ENCODE measurements at places on chromosomes 16 and 17. TPM values are rescaled to one million over a fixed set of nuclear protein-coding genes. Genes with fewer than 3 reads are reported as not detected.

- no peak for DNase-seq
These were observed 41.2 kb downstream of the TTC19 start for GRCh38 chr17:16040710-16041251.

DNA sequence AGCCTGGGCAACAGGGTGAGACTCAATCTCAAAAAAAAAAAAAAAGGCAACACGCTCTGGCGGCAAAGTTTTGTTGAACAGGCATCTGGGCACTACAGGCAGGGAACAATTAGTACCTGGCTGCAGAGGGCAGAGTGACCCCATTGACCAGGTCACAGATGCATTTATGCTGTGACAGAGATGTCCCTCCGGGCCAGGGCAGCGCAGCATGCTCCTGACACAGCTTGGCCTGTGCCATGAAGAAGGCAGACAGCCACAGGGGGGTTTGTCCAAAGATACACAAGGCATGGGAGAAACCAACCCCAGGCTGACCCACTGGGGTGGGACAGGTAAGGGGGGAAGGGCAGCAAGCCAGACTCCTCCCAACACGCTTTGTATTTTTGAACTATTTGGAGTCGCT, 7.7 kb upstream of the SRRM2 start:
- no peak for DNase-seq

GRCh38 chr16:3025032-3026002, 1.5 kb downstream of the THOC6 start:
- no peak for DNase-seq

- no peak for DNase-seq
These were observed 43.9 kb upstream of the SSTR5 start for GRCh38 chr16:1028524-1029258.

RAB11FIP3 gene
- total RNA-seq: 60.2 TPM

ODAD4 gene
- total RNA-seq: 5.4 TPM

SLC38A8 gene
- not detected for total RNA-seq

All from tibial nerve (tissue), 4 donors.